Smooth muscle cell of the brain vasculature (primary cell): ENCODE measurements at places on chromosomes 5 and 9.

DNA sequence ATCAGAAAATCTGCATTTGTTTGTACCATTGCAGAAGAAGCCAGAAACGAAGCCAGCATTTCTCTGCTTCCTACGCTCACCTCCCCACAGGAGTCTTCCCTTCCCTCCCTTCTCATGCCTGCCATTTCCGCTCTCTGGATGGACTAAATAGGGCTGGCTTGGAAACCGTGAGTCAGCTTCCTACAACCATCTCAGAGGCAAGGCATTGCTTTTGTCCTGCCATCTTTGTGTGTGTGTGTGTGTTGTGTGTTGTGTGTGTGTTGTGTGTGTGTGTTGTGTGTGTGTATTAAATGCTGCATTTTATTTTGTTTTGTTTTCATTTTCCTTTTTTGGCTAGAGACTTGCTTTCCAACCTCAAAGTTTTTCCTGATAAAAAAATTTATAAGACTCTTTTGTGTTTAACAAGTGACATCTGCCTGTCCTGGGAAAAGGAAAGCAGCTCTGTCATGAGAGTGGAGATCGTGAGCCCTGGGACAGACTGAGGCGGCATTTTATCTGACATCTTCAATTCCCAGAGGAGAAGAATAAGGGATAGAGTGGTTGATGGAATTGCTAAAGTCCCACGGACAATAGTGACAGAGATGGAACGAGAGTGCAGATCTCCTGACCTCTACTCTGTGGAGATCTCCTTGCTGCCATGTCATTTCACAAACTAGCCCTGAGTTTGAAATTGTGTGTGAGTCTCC, 7.5 kb upstream of the EGFLAM start:
- no peak for DNase-seq

DNA sequence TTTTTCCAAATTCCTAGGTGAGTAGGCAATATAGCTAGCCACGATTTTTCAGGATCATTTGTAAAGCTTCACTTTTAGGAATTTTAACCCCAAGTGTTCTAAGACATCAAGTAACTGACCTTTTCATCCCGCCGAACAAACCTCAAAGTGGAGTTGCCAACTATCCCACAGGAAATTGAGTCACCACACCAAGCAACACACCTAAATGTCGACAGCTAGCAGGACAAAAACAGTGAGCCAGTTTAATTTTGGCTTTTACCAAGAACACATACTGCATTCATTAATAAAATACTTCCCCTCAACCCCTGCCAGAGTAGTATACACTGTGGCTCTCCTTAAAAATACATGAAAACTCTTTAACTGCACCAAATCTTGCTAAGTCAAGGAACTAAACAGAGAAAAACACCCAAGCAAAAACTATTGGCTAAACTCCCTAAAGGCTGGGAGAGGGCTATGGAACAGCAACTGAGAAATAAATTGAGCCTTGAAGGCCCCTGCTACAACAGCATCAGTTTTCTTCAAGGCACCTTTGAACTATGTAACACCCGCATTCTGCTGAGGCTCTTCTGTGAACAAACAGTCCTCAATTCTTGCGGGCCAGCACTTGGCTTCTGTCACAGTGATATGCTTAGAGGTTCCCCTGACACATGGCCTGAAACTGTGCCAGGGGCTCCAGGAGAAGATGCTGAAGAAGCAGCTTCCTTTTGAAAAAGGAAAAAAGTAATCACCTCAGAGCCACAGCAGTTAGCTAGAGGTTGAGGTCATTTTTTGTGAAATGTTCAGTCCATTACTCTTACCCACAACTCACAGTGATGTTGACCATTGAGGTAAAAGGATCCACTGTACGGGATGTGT, 459.6 kb downstream of the RAB3C start:
- no peak for DNase-seq

GRCh38 chr5:81896764-81897163, 75.1 kb upstream of the ATG10 start:
- no peak for DNase-seq

DNA sequence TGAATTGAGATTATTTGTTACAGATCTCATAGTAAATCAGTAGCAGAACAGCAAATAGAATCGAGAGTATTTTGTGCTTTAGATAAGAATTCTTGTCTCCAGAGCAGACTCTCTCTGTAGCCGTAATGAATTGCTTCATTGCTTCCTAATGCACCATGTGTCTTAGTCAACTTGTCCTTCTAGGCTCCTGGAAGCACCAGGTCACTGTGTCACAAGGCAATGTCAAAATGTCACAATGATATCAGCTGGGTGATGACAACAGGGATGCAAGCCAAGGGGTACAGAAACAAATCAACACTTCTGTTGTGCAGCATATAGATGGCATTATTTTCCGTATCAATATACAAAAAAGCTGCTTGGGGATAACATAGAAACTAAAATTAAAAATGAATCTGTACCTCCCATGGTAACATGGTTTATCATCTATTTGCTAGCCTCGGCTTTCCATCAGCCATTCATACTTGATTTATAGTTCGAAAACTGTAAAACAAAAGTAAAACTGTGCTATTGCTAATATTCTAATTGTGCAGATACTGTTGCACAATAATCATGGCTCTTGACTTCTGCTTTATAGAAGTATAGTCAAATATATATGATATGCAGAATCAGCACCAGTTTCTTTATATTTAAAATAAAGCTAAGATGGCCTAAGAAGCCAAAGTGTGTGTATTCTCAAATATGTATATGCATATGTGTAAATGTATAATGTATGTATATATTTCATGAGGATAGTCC, 435.9 kb upstream of the TLE4 start:
- no peak for DNase-seq

- DNase-seq, result no peak
These were observed 143.1 kb upstream of the FBN2 start for GRCh38 chr5:128681096-128681495.
